ENCODE measurements at places on chromosomes 2 and 18.

- no peaks in the 10 kb centered on the region for H3K27me3 ChIP-seq
- no peak overlapping the region for H3K27ac ChIP-seq
- no peak for DNase-seq
- no peak overlapping the region for H3K4me3 ChIP-seq
- H3K36me3 ChIP-seq: no peaks in the 10 kb centered on the region
These were observed 70.6 kb downstream of the ALK start for GRCh38 chr2:29850794-29851193.

- H3K27ac ChIP-seq: no peak overlapping the region
- H3K4me3 ChIP-seq: no peak overlapping the region
- DNase-seq: no peak
- no peaks in the 10 kb centered on the region for H3K4me1 ChIP-seq
- no peaks in the 10 kb centered on the region for H3K27me3 ChIP-seq
These were observed 756.0 kb upstream of the LRATD1 start for GRCh38 chr2:13876491-13877037.

- DNase-seq: no peak
These were observed 264.1 kb downstream of the SCG2 start for GRCh38 chr2:223338016-223338415.

DNA sequence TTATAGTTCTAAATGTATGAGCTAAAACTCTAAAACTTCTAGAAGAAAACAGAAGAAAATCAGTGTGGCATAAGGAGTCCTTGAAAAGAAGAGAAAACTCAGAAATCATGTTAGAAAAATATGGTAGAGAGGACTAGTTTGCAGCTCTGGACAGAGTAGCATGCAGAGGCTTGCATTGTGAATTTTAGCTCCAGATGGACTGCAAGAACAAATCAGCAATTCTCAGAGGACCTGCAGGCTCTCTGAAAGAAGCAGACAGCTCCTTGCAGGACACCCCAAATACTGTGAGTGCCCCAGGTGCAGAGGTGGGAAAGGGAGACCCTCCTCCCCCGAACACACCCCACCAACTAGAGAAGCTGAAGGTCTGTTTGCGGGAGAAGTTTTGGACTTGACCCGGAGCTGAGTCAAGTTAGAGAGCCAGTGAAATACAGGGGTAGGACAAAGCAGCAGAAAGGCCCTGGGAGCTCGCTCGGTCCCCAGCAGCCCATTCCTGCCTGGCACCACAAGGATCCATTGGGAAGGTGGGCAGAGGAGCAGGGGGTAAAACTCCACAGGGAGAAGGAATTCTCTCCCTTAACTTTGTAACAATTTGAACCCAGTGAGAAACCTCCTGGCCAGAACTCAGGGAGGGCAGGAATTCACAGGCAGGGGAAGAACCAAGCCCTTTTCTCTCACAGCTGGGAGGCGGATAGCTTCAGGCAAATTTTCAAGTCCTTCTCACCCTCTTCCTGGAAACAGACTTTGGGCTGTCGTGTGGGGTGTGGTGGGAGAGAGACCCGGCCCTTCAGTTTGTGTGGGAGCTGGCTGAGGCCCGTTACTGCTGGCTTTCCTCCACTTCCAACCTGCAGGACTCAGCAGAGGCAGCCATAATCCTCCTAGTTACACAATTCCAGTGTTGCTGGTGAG is 216.2 kb upstream of the SLC35G4 start:
- no peaks in the 10 kb centered on the region for H3K27me3 ChIP-seq
- H3K36me3 ChIP-seq: no peaks in the 10 kb centered on the region
- no peak overlapping the region for H3K27ac ChIP-seq
- H3K4me1 ChIP-seq: no peaks in the 10 kb centered on the region

- peak overlapping the region; percentile 49 for H3K4me3 ChIP-seq
- no peaks in the 10 kb centered on the region for H3K36me3 ChIP-seq
- H3K27ac ChIP-seq: no peak overlapping the region
- no peaks in the 10 kb centered on the region for H3K4me1 ChIP-seq
These were observed 230.0 kb upstream of the PARD3B start for GRCh38 chr2:204315236-204315662.

DNA sequence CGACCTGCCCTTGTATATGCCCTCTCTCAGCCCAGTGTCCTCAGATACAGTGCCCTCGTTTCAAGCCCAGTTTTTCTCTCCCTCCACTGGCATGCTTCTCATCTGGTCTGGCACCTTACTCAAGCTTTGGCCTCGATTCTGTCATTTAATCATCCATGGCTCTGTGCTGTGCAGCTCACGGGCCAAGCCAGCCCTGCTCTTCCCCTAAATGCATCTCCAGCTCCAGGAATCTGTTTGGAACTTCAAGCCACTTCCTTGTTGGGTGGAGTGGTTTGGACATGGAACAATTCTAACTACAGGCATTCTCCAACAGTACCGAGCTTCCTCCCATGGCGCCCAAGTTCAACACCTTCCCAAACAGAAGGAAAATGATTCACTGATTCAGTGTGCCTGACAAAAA is 76.7 kb upstream of the ZNF397 start:
- no peaks in the 10 kb centered on the region for H3K27me3 ChIP-seq
- H3K4me3 ChIP-seq: no peak overlapping the region
- no peaks in the 10 kb centered on the region for H3K4me1 ChIP-seq
- DNase-seq: no peak
- H3K36me3 ChIP-seq: no peaks in the 10 kb centered on the region
- H3K27ac ChIP-seq: no peak overlapping the region

DNA sequence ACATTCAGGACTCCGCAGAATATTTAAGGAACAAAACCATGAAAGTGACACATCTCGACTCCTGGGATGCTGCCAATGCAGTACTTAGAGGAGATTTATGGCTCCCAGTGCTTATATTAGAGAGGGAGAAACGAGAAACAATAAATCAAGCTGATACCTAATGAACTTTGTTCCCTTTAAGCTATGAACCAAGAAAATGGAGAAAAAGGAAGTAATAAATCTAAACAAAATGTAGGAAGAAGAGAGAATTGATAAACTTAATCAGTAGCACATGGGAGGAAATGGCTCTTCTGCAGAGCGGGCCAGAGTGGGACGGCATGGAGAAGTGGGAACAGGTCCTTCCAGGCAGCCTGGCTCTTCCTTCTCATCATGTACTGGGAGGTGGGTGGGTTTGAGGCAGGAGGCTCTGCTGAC is 42.7 kb downstream of the NPPC start:
- H3K27ac ChIP-seq: no peak overlapping the region
- H3K4me3 ChIP-seq: no peak overlapping the region
- no peaks in the 10 kb centered on the region for H3K4me1 ChIP-seq
- H3K36me3 ChIP-seq: no peaks in the 10 kb centered on the region
- H3K27me3 ChIP-seq: no peaks in the 10 kb centered on the region

- no peak overlapping the region for H3K27ac ChIP-seq
- no peak for DNase-seq
- H3K27me3 ChIP-seq: no peaks in the 10 kb centered on the region
- no peak overlapping the region for H3K4me3 ChIP-seq
- H3K36me3 ChIP-seq: no peaks in the 10 kb centered on the region
- H3K4me1 ChIP-seq: no peaks in the 10 kb centered on the region
These were observed 29.4 kb upstream of the RNF149 start for GRCh38 chr2:101337877-101338276.

GRCh38 chr2:45904267-45904945 is 252.9 kb downstream of the PRKCE start:
- no peak overlapping the region for H3K27ac ChIP-seq
- H3K27me3 ChIP-seq: no peaks in the 10 kb centered on the region
- H3K4me1 ChIP-seq: no peaks in the 10 kb centered on the region
- no peak for DNase-seq

- no peak overlapping the region for H3K4me3 ChIP-seq
- peak overlapping the region; percentile 74 for H3K27ac ChIP-seq
- peaks cover 19% of the 10 kb centered on the region for H3K4me1 ChIP-seq
- DNase-seq: no peak
- H3K36me3 ChIP-seq: no peaks in the 10 kb centered on the region
- H3K27me3 ChIP-seq: no peaks in the 10 kb centered on the region
These were observed 8.2 kb downstream of the MALL start for GRCh38 chr2:110107092-110108079.

DNA sequence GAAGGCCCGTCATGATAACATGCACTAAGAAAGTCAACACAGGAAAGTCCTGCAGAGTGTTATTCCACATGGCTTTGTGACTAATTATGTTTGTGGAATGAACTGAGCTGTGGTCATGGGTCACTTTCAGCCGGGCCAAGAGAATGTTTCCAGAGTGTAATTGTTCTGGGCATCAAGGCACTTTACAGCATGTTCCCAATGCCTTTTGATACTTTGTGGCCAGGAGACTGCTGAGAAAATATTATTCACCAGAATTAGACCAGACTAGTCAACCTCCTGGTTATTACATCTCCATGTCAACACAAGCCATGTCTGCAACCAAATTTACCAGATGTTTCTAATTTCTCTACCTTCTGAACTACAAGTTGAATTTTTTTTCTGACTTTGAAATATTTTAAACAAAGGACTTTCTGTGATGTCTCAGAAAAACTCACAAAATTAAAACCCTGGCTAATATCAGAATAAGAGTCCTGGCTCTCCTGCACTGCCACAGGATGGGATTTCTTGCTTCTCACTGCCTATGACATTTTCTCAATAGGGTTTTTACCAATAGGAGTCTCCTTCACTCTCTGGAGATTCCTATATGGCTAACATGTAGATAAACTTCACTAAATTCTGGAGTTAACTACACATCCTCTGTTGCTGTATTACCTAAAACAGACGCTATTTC is 90.6 kb upstream of the WDR75 start:
- peak; percentile 91 for DNase-seq
- H3K36me3 ChIP-seq: no peaks in the 10 kb centered on the region
- no peaks in the 10 kb centered on the region for H3K27me3 ChIP-seq
- H3K27ac ChIP-seq: peak overlapping the region; percentile 84
- H3K4me1 ChIP-seq: peaks cover 3% of the 10 kb centered on the region

- no peak overlapping the region for H3K4me3 ChIP-seq
- peak overlapping the region; percentile 43 for H3K27ac ChIP-seq
- H3K4me1 ChIP-seq: no peaks in the 10 kb centered on the region
- no peaks in the 10 kb centered on the region for H3K27me3 ChIP-seq
- no peak for DNase-seq
These were observed 24.2 kb downstream of the CTIF start for GRCh38 chr18:48563027-48563426.

Measured in ascending aorta (tissue), 2 donors.